ENCODE measurements at places on chromosomes 6 and 20. TPM values are rescaled to one million over a fixed set of nuclear protein-coding genes. Genes with fewer than 3 reads are reported as not detected.

DNA sequence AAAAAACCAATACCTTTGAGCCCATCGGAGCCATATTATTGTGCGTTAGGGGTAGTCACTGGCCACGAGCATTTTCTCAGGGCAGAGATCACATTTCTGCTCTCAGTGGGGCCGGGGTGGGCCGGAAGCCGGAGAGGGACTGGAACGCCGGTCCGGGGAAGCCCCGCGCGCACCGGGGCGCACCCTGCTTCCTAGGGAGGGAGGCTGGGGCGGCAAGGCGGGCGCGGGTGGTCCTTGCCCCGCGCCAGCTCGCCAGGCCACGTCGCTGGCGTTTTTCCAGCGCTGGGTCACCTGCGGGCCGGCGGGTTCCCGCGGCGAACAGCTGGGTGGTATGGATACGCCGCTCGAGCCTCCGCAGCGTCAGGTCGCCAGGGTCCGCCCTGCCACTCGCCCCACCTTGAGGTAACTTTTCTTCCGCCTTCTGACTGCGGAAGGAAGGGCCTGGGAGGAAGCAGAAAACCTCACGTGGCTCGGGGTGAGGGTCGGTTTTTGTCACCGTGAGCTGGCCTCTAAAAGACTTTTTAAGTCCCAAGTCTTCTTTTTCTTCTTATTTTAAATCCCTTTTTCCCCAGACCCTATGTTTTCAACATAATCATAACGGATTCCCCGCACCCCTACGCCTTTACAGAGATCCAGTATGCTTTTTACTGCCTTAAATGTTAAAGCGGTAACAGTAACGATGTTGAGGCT lies 2.7 kb upstream of the EEF1A1 start:
- DNase-seq = peak; percentile 82

DNA sequence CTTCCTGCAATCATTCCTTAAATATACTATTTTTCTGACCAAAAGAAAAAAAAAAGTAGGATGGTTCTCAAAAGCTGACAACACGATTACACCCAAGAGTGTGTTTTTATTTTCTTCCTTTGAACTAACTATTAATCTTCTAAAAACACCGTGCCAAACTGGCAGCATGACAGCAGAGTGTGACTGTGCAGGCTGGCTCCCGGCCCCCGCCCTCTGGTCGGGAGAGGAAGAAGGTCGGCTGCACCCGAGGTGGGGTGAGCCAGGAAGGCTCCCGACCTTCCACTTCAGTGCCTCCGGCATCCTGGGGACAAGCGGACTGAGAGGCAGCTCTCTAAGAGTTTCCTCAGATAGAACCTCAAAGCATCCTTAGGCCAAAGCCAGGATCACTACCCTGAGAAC lies 29.2 kb downstream of the SLC22A23 start:
- DNase-seq = no peak

DNA sequence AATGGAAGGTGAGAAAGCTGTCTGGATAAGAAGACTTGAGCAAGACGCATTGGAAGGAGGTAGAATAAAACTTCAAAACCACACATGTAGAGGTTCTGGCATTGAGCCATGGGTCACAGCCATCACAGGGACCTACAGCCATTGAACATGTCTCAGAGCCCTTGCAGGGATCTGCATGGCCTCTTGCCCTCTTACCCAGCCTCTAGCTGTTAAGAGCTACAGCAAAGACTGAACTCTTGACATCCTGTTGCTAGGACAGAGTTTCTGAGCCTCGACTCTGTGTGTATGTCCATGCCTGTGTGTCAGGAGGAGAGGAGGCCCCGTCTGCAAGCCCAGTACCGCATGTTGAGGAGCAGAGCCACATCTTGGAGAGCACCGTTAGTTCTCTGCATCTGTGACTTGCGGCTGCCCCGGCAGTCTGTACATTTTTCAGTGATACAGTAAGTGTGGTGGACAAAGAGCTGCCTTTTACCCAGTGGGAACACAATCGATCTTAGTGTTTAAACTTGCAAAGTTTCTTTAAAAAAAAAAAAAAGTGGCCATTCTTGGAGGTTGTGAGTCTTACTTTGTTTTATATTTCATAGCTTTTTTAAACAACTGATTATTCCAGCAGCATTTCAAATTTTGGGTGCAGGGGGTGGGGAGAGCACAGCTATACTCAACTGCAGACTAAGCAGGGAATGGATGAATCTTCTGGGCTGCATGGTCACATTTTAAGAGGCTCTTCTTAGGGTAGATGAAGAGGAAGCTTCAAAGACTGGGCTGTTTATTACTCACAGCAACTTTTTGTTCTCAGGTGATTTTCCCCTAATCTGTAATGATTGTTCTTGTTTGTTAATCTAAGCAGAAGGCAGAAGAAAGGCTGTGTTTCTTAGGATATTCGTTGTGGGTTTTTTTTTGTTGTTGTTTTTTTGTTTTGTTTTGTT lies 88.5 kb downstream of the TBC1D7 start:
- no peak for DNase-seq

Gene PRPH2
- total RNA-seq = not detected

DNA sequence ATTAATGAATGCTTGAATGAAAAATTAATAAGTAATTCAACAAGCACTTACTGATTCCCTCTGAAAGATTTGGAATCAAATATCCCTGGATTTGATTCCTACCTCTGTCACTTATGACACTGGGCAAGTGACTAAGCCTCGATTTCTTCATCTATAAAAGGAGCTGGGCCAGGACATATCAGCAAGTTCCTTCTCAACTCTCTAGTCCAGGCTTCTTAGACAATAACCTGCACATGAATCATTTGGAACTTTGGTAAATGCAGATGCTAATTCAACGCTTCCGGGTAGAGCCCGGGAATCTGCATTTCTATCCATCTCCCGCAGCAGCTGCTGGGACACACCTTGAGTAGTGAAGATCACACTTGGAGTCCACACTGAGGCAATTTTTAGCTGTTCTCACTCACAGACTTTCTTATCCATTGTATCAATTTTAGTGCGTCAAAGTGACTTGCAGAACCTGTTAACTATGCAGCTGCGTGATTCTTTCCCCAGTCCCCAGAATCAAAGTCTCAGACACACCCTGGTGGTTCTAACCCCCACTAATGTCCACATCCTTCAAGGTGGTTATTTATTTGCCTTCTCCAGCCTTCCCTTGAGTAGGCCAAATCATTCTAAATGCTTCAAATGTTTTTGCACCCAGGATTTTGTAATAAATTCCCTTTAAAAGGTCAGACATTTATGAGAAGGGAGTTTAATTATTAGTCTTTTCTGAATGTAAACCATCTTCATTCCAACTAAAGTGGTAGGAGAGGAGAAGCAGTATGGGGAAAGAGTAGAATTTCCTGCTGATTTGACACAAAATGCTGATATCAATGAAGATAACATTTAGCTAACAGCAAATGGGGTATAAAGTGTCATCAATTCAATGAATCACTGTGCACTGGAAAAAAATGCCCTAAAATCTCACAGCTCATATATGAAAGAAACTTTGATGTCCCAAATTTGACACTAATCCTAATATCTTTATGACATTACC lies 26.0 kb upstream of the CCND3 start:
- no peak for DNase-seq

Gene DPPA5
- not detected for total RNA-seq
